ENCODE measurements at places on chromosomes 2 and 18. TPM values are rescaled to one million over a fixed set of nuclear protein-coding genes. Genes with fewer than 3 reads are reported as not detected.

FBXO48 gene
- total RNA-seq, result 0.20 TPM

DNA sequence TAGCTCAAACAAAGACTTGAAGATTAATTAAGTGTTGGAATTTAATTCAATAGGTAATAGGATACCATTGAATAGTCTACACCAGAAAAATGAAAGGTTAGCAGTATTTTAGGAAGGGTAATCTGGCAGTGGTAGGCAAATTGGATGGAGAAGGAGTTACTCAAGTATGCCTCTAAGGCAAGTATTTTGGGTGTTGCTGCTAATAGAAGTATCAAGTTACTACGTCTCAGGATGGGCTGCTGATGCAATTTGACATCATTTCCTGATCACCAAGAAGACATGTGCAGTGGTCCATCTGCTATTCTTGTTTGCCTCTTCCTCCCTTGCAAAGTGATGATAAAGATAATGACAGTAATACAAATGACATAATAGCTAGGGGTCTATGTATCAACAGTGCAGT is 485.3 kb downstream of the TGIF1 start:
- DNase-seq, result no peak

DNA sequence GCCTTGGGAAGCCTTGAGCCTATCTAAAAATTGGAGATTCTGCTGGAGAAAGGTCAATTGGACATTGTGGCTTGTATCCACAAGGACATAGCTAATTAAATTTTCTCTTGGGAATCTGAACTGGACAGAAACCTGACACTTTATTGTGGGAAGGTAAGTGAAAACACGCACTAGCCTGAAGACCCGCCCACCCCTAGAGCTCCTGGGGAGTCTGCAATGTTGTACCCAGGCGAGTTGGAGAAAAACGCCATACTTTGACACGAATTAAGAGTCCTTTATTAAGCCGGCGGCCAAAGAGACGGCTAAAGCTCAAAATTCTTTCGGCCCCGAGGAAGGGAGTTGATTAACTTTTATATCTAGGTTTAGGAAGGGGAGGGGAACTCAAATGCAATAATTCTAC is 1.2 kb upstream of the ZNF892 start:
- no peak for DNase-seq

GRCh38 chr2:104863146-104863467 is 9.2 kb downstream of the POU3F3 start:
- no peak for DNase-seq

GRCh38 chr2:53230691-53231090 is 536.9 kb upstream of the CHAC2 start:
- no peak for DNase-seq

GRCh38 chr2:45616658-45617411 is 5.8 kb upstream of the SRBD1 start:
- no peak for DNase-seq

DNA sequence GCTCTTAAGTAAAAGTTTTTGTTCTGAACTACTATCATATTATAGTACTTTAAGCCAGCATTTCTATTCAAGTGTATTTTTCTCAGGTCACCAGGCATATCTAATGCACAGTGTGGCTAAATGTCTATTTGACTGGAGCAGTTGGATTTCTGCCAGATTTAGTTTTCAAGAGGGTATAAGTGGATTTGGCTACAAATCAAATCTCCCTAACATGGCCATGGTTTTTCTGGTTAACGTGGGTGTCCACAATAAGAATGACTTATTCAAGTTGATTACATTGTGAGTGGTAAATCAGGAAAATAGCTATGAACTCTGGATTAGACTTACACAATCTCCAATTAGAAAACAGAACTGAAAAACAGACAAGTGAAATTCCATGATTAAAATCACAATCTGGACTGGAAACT is 5.7 kb upstream of the CHN1 start:
- DNase-seq, result peak; percentile 38

Data from lung microvascular endothelial cell (primary cell).